ENCODE measurements at places on chromosomes 16 and 17.
A peak's percentile ranks its signal among the peaks of the same experiment; 100 is the strongest.

- no peak overlapping the region for H3K4me3 ChIP-seq
- no peaks in the 10 kb centered on the region for H3K27me3 ChIP-seq
- DNase-seq = no peak
These were observed 16.5 kb downstream of the KATNIP start for GRCh38 chr16:27566417-27566816.

DNA sequence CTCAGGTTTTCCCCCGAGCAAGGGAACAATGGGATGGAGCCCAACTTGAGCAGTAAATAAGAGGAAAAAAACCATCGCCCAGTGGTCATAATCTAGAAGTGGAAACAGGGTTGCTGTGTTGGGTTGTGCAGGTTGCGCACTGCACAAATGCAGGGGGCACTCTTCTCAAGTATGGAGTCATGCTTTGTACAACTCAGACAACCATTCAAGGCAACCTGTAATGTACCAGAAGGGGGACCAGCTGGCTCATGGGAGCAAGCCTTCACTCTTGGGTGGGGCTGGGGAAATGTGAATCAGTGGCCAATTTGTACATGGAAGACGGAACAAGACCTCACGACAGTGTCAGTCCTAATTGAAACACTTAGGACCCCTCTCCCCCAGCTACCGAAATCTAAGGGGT is 23.9 kb upstream of the LITAF start:
- no peaks in the 10 kb centered on the region for H3K36me3 ChIP-seq
- no peaks in the 10 kb centered on the region for H3K27me3 ChIP-seq
- H3K27ac ChIP-seq = no peak overlapping the region
- H3K4me1 ChIP-seq = no peaks in the 10 kb centered on the region
- no peak for DNase-seq

GRCh38 chr17:7929158-7930023 is at the start of gene KCNAB3:
KCNAB3 (minus strand) TSS chr17:7929856; CDS start chr17:7929435, 421 bp downstream.
- H3K27me3 ChIP-seq = no peaks in the 10 kb centered on the region
- no peak for DNase-seq
- H3K4me1 ChIP-seq = peaks cover 11% of the 10 kb centered on the region
- peak within 1 kb of the TSS; percentile 9 for H3K4me3 ChIP-seq

- peak overlapping the region; percentile 69 for H3K27ac ChIP-seq
- H3K4me3 ChIP-seq = no peak overlapping the region
- DNase-seq = no peak
- H3K4me1 ChIP-seq = peaks cover 20% of the 10 kb centered on the region
These were observed 45.2 kb upstream of the KPNB1 start for GRCh38 chr17:47604598-47604927.

- peak overlapping the region; percentile 76 for H3K27ac ChIP-seq
- DNase-seq = peak; percentile 76
- H3K36me3 ChIP-seq = no peaks in the 10 kb centered on the region
These were observed 518 bp downstream of the MT1E start for GRCh38 chr16:56625943-56626654.

- H3K4me3 ChIP-seq = no peak overlapping the region
- H3K36me3 ChIP-seq = no peaks in the 10 kb centered on the region
These were observed 84.9 kb upstream of the CBX4 start for GRCh38 chr17:79923974-79924638.

- no peaks in the 10 kb centered on the region for H3K36me3 ChIP-seq
- H3K4me3 ChIP-seq = no peak overlapping the region
- no peaks in the 10 kb centered on the region for H3K4me1 ChIP-seq
- no peak for DNase-seq
- no peaks in the 10 kb centered on the region for H3K27me3 ChIP-seq
- H3K27ac ChIP-seq = no peak overlapping the region
These were observed 885.7 kb upstream of the CDH8 start for GRCh38 chr16:62921904-62922303.

DNA sequence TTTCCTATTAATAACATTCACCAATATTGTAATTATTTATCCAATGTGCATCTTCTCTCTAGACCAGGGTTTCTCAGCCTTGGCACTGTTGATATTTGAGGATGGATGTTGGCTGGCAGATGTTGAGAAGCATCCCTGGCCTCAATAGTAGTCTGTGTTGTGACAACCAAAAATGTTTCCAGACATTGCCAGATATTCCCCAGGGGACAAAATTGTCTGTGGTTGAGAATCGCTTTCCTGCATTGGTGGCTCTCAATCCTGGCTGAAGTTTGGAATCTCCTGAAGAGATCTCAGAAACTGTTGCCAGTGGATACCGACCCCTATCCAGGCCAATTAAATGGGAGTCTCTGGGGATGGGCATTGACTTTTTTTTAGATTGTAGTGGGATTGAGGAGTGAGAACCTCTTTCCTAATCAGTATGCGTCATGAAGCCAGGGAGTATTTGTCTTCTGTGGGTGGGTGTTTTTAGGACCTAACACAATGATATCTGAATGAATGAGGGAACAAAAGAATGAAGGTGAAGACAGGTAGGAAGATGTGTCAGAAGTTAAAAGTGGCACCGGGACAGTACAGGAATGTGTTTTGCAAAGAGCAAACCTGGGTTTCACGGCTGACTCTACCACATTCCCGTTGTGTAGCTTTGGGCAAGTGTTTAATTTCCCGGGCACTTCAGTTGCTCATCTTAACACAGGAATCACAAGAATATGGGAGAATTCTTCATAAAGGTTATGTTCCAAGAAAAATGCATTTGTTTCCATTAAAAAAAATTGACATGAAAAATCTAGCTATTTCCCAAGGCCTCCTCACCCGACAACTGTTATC is 24.3 kb downstream of the HSD17B2 start:
- no peak for DNase-seq
- no peaks in the 10 kb centered on the region for H3K27me3 ChIP-seq
- H3K36me3 ChIP-seq = no peaks in the 10 kb centered on the region
- H3K4me3 ChIP-seq = no peak overlapping the region
- H3K4me1 ChIP-seq = peaks cover 6% of the 10 kb centered on the region

- no peak overlapping the region for H3K4me3 ChIP-seq
- no peaks in the 10 kb centered on the region for H3K36me3 ChIP-seq
- H3K27me3 ChIP-seq = peaks cover 17% of the 10 kb centered on the region
- no peak overlapping the region for H3K27ac ChIP-seq
- peaks cover 8% of the 10 kb centered on the region for H3K4me1 ChIP-seq
- no peak for DNase-seq
These were observed 251.6 kb downstream of the C16orf95 start for GRCh38 chr16:87065446-87066132.

GRCh38 chr17:42682722-42683403 is 532 bp downstream of the CNTNAP1 start:
- peak overlapping the region; percentile 46 for H3K4me3 ChIP-seq
- H3K27ac ChIP-seq = no peak overlapping the region
- peaks cover 60% of the 10 kb centered on the region for H3K4me1 ChIP-seq
- H3K36me3 ChIP-seq = no peaks in the 10 kb centered on the region
- DNase-seq = peak; percentile 48
- no peaks in the 10 kb centered on the region for H3K27me3 ChIP-seq

DNA sequence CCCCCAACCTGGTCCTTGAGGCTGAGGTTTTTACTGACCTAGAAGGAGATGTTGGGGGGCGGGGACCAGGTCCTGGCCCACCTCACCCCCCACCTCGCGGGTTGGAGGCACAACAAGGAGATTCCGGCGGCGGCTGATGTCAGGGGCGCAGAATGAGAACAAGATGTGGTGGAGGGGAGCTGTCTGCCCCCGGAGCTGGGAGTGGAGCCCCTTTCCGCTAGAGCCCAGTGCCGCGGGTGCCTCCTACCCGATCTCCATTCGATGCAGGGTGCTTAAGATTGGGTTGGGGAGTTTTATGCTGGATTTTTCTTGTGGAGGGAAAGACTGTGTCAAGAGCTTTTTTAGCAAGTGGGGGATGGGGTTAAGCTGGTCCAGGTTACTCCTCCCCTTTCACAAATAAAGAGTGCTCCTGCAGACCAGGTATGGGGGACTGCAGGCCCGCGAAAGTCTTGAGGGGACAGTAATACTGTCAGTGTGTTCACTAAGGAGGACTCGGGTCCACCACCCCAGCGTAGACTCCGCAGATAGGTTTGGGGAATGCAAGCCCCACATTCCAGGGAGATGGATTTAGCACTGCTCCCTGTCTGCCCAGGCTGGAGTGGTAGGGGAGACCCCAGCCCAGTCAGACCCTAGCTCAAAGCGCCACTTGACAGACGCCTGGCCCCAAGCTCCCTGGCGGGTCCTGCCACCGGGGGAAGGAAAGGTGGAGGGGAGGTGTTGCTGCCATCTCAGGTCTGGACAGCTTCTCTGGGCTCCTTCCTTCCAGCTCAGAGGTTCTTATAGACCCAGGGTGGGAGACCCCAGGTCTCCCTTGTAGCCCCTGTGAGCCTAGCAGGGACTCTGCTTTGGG is 2.0 kb downstream of the CACNA1G start:
- H3K4me3 ChIP-seq = no peak overlapping the region
- no peaks in the 10 kb centered on the region for H3K36me3 ChIP-seq
- no peak for DNase-seq
- peaks cover 73% of the 10 kb centered on the region for H3K27me3 ChIP-seq

DNA sequence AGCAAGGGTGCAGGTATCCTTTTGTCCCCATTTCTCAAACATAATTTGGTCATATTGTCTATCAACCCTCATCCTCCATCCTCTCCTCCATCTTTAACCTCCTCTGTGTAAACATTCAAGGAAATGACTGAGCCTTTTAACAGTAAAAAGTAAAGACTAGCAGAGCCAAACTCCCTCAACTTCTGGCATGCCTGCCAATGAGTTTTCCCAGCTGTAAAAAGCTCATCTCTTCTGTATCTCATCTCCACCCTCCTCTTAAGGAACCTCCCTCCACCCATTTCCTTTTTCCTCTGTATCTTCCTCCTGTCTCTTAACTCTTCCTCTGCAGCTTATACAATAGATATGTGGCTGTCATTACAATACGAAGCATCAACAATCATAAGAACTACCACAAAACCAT is 76.9 kb upstream of the PSMD7 start:
- no peak overlapping the region for H3K27ac ChIP-seq
- no peaks in the 10 kb centered on the region for H3K27me3 ChIP-seq
- DNase-seq = no peak
- H3K4me3 ChIP-seq = no peak overlapping the region
- no peaks in the 10 kb centered on the region for H3K36me3 ChIP-seq

DNA sequence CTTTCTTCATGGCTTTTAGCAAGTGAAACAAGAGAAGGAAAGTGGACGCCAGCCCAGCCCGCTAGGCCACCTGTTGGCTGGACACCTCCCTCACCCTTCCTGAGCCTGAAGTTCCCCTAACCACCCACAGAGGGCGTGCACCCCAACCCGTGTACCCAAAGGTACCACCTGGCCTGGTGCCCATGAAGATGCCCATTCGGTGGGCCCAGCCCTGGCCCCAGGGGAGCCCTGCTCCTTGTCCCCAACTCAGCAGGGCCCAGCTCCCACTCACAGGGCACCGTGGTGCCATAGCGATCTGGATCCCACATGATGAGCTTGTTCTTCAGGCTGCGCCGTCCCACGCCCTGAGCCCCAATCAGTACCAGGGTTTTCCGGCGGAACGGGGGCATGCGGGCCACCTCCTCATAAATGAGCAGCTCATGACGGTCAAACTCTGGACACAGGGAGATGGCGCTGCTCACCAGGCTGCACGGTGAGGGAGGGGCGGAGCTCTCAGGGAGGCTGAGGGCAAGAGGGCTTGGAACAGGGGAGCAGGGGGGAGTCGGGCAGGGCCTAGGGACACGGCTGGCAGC is 26.8 kb downstream of the MPP2 start:
- H3K4me1 ChIP-seq = no peaks in the 10 kb centered on the region
- no peak overlapping the region for H3K4me3 ChIP-seq
- H3K36me3 ChIP-seq = no peaks in the 10 kb centered on the region
- no peaks in the 10 kb centered on the region for H3K27me3 ChIP-seq
- H3K27ac ChIP-seq = no peak overlapping the region

GRCh38 chr17:56661906-56662305 is 68.4 kb downstream of the NOG start:
- H3K27me3 ChIP-seq = peaks cover 21% of the 10 kb centered on the region
- H3K4me1 ChIP-seq = no peaks in the 10 kb centered on the region
- H3K36me3 ChIP-seq = no peaks in the 10 kb centered on the region
- DNase-seq = no peak

DNA sequence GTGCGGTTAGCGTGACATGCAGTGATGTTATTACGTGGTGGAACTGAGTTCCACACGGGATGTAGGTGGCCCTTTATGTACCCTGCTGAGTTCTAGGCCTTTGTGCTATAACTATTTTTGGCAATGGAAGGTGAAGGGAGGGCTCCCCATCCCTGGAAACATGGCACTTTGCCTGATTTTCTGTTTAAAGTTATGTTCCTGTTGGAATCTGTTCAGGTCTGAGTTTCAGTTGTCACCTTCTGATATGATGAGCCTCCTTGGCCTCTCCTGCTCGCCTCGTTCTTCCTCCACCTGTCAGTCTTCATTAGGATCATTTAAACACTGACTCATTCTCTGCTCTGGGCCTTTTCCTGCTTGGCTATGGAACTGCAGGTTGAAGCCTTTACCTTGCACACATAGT is 200.6 kb downstream of the FTO start:
- no peak for DNase-seq
- H3K4me3 ChIP-seq = no peak overlapping the region
- no peaks in the 10 kb centered on the region for H3K27me3 ChIP-seq
- H3K36me3 ChIP-seq = no peaks in the 10 kb centered on the region
- no peak overlapping the region for H3K27ac ChIP-seq
- H3K4me1 ChIP-seq = no peaks in the 10 kb centered on the region

DNA sequence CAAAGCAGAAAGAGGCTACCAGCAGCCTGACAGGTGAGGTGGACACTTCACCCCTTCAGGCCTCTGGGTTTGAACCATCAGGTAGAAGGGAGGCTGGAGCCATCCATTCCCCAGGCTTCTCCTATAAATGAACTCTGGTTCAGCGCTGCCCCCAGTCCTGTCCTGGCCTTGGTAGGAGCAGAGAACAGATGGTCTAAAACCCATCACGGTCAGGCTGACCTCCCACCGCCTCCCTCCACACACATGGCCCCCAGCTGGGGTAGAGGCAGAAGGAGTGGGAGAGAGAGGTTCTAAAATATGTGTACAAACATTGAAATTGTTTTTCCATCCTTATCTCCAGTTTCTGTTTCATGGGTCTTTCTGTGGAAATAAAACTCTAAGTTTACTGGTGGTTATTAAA is 59.7 kb upstream of the DNAJA2 start:
- H3K36me3 ChIP-seq = no peaks in the 10 kb centered on the region
- H3K4me3 ChIP-seq = no peak overlapping the region
- H3K27ac ChIP-seq = no peak overlapping the region
- DNase-seq = no peak

DNA sequence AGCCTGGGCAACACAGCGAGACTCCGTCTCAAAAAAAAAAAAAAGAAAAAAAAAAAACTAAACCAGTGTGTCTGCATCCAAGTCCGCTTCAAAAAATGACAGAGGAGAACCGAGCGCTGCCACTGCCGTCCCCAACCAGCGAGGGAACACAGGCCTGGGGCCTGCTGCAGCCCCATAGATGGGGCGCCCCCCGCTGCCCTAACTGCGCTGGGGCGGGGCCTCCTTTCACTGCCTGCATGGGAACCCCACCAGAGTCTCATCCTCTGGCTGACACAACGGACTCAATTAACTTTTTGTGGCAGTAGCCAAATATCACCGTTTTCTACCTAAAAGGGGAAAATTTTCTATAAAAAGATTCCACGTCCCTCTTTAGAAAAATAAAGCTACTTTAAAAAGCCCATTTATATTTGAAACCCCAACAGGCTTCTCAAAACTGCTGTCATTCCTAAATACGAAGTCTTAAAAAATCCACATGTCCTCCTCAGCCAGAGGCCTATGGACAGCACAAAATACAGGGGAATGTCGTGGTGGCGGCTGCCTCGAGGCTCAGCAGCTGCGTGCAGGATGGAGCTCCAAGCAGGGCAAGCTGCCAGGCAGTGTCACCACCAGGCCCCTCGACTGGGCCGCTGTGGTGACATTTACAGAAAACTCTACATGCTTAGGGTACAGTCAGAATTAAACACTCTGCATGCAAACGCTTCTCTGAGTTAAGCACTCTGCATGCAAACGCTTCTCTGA is 30.3 kb downstream of the KLHDC4 start:
- H3K4me3 ChIP-seq = no peak overlapping the region
- H3K36me3 ChIP-seq = no peaks in the 10 kb centered on the region
- no peak for DNase-seq
- H3K27ac ChIP-seq = no peak overlapping the region
